Natural killer cell treated with Interleukin-12 subunit alpha and Interleukin-12 subunit beta and Interleukin-15 and Interleukin-18, amount 100 ng/mL, for 72 hours (primary cell): ENCODE measurements at places on chromosomes 13 and 19. TPM values are rescaled to one million over a fixed set of nuclear protein-coding genes. Genes with fewer than 3 reads are reported as not detected.

Gene TUBA3C
- not detected for total RNA-seq

Gene COL4A1
- not detected for total RNA-seq

Gene GZMM
- 49.7 TPM for total RNA-seq

Gene PVR
- total RNA-seq: 20.3 TPM

Gene ZNF229
- total RNA-seq: not detected

Gene KANK2
- total RNA-seq: 5.2 TPM

Gene TEKTIP1
- total RNA-seq: 3.3 TPM

Gene HCN2
- 0.29 TPM for total RNA-seq

Gene IFI30
- total RNA-seq: 76.2 TPM

Gene ARMC6
- 43.9 TPM for total RNA-seq

Gene IGFL1
- not detected for total RNA-seq

Gene SYNE4
- 4.5 TPM for total RNA-seq

Gene TMEM59L
- not detected for total RNA-seq

Gene TEX26
- not detected for total RNA-seq

Gene SHISA2
- 0.67 TPM for total RNA-seq

Gene HNRNPL
- total RNA-seq: 559 TPM

Gene PRODH2
- total RNA-seq: not detected

Gene MBOAT7
- total RNA-seq: 24.2 TPM

Gene MBD3L2B
- total RNA-seq: not detected

Gene PCDH20
- not detected for total RNA-seq

Gene LYPD5
- 0.29 TPM for total RNA-seq

Gene ZIC5
- total RNA-seq: not detected

Gene FFAR1
- 0.36 TPM for total RNA-seq

Gene SWSAP1
- 3.0 TPM for total RNA-seq

Gene YJEFN3
- total RNA-seq: 14.9 TPM

Gene LRP3
- not detected for total RNA-seq

Gene ZNF581
- total RNA-seq: 15.1 TPM
